ENCODE measurements at places on chromosomes 2 and 18. TPM values are rescaled to one million over a fixed set of nuclear protein-coding genes. Genes with fewer than 3 reads are reported as not detected.

DNA sequence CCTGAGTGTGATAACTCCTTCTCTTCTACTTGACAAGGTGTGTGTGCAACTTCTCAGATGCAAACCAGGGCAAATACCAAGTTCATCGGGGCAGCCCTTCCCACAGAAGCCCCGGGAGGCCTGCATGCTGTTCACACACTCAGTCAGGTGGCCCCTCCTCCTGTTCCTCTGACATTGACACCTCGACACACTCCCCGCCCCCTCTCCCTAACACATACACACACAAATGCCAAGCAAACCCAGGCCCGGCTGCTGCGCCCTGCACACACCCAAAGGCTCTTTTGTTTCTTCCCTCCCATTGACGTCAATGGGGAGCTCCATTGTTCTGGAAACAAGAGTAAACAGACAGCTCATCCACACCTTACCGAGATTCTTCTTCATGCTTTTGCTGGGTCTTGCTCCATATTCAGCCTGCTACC, 1.7 kb upstream of the PER2 start:
- no peak for DNase-seq

The RTP5 gene
- 1.9 TPM for total RNA-seq

The C1QL2 gene
- total RNA-seq: 0.20 TPM

DNA sequence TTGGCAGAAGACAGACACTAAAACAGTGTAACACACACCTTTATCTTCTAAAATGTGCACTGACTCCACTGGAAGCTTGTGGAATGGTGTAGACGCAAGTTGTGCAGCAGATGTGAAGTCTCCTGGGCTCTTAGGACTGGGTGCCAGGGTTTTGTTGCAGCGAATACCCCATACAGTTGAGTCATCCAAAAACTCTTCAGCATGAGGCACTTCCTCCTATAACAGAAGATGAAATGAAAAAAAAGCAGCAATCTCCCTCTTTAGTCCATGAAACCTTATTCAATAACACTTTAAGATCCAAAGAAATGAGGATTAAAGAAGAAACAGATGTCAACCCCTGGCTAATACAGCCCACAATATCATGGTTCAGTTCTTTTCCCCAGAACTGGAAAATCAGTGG, 22.2 kb downstream of the BUB1 start:
- DNase-seq: no peak

DNA sequence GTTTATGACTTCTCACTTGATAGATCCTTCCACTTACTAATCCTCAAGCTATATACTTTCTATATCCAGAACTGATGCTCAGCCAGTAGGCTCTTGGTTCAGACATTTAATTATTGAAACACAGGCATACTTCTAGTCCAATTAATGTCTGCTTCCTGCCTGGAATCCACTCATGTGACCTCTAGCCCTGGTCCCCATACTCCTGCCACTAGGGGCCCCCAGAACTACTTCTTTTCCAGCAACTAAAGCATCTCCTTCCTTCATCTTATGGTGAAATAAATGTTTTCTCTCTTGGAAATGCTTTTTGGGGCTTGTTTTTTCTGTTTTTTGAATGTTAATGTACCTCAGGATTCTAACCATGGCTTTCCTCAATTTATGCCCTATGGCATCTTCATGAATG, 527.6 kb downstream of the SATB2 start:
- DNase-seq: no peak

The LAMA1 gene
- 31.6 TPM for total RNA-seq

The ZAP70 gene
- 1.9 TPM for total RNA-seq

DNA sequence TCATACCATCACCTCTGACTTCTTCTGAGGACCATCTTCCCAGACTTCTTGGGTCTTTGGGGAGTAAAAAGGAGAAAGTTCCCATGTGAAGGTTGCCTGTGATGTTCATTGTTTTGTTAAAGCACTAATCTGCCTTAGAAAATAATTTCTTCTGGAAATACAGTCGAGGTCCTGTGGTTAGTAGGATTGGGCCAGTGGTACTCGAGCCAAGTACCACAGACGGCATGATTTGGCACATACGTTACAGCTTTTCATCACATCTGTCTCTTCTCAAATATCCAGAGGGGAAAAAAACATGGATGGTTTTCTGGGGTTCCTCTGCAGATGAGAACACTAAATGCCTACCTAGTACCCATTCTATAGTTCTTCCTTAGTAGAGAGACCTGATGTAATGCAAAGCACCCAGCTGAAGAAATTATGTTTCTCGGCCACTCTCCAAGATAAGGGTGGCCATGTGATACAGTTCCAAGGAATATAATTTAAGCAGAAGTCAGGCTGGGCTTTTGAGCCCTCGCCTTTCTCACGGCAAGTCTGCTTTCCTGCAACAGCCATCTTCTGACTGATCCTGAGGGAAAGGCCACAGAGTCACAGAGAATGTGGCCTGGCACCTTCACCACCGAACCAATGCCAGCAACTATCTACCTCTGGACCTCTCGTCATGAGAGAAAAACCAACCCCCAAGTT, 161.0 kb downstream of the RNF152 start:
- no peak for DNase-seq

- no peak for DNase-seq
Measured at GRCh38 chr2:201441409-201441808, 9.8 kb downstream of the TRAK2 start.

GRCh38 chr2:96113367-96113677, 3.0 kb downstream of the ADRA2B start:
- no peak for DNase-seq

DNA sequence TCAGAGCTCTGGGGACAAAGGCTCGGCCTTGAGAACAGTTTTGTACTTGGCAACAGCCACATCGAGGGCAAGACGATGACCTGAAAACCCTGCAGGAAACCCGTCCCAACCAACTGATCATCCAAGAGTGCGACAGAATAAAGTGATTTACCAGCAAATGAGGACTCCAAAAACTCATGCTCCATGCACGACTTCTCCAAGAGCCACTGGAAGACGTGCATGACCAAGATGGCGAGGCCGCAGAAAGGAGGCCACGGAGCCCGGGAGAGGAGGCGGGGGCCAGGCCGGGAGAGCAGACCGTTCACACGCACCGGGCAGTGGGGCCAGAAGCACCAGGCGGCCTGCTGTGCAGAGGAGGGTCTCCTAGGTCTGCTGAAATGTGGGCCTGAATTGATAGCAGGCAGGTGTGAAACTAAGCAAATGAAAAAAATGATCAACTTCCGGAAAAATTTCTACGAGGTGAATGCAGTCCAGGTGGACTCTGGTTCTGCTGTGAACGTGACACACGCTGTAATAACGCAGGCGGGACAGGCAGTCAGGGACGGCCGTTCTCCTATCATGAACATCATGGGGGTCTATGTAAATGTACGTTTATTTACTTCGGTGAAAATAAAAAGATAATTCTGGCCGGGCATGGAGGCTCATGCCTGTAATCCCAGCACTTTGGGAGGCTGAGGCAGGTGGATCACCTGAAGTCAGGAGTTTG, 252.2 kb downstream of the HDAC4 start:
- no peak for DNase-seq

- no peak for DNase-seq
Measured at GRCh38 chr2:186569897-186570296, 20.0 kb upstream of the ITGAV start.

GRCh38 chr2:212227755-212228154, 310.8 kb downstream of the ERBB4 start:
- DNase-seq: no peak

The AGXT gene
- 0.17 TPM for total RNA-seq

Data from spinal cord (tissue), 10 donors.